ENCODE measurements at places on chromosomes 7 and 10.

- DNase-seq: no peak
These were observed 6.9 kb downstream of the MTG1 start for GRCh38 chr10:133400624-133401424.

DNA sequence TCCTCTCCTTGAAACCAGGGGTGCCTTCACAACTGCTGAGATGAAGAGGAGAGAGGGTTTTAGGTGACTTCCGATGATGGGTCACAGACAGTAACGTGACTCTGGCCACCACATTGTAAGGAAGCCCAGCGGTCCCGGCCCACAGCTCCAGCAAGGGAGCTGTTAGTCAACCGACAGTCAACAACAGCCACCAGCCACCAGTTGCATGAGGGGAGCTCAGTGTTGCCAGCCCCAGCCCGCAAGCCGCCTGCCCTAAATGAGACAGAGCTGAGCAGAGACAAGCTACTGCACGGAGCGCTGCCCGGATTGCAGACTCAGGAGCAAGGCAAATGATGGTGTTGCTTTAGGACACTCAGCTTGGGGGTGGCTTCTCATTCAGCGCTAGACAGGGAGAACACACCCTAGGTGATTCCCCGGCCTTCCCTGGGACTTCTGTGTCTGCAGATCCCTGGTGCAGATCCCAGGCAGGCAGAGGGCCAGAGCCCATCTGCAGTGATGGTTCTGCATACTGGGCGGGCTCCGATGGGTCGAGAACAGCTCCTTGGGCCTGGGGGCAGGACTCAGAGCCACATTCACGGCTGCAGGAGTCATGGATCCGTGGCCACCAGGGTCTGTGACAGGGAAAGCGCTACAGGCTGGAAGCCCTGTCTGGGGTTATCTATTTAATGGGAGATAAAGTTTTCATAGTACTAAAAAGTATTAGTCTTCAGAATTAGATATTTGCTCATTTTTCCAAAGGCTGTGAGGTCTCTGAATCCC, 14.3 kb upstream of the RET start:
- DNase-seq: no peak

- DNase-seq: no peak
These were observed 1.2 kb upstream of the BPGM start for GRCh38 chr7:134645478-134645877.

DNA sequence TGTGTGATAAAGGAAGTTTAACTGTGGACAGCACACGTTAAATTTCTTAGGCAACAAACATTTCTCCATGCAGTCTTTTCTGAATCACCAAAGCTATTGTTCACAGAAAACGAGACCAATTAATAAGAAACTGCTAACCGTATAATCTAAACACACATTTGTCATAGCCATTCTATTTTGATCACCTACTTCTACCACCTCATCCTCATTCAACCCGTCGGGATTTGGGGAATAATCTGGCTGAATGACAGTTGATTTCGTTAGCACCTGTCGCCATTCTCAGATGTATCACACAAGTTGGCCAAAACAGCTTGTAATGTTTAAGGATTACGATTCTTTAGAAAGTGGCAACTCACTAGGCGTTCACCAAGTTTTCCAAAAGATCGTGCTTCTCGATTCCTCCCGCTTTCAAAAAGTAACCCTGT, 1.2 kb downstream of the EZH2 start:
- DNase-seq: no peak

- peak; percentile 37 for DNase-seq
These were observed at the start of gene ADAP1 for GRCh38 chr7:954330-955238. Gene ADAP1, minus strand, starts transcription at chr7:954680. Its CDS starts 203 bp downstream, at chr7:954477.

- DNase-seq: no peak
These were observed 17.2 kb upstream of the STRIP2 start for GRCh38 chr7:129417073-129417472.

DNA sequence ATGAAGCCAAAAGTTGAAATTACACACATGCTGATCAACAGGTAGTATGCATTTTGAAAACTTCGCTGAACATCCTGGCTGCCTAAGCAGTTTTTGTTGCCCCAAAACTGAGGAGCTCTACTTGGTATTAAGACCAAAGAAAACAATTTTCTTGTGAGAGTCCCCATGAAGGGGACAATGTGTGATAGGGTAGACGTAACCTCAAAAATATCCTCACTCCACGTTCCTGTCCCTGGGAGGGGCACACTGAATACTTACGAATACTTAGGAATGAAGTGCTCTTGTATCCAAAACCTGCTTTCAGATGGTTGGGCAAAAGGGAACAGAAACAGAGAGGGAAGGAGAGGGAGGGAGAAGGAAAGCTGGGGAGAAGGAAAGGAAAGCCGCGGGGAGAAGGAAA, 24.7 kb downstream of the CCDC6 start:
- DNase-seq: no peak

GRCh38 chr7:1623810-1624209, 46.3 kb upstream of the ELFN1 start:
- no peak for DNase-seq
